Fibroblast of skin of back (primary cell): ENCODE measurements at places on chromosomes 13 and 19.

GRCh38 chr13:114225610-114226009 is 9.1 kb upstream of the CDC16 start:
- DNase-seq: no peak

- DNase-seq: no peak
Observed at GRCh38 chr13:29598321-29598720, 2.8 kb upstream of the SLC7A1 start.

DNA sequence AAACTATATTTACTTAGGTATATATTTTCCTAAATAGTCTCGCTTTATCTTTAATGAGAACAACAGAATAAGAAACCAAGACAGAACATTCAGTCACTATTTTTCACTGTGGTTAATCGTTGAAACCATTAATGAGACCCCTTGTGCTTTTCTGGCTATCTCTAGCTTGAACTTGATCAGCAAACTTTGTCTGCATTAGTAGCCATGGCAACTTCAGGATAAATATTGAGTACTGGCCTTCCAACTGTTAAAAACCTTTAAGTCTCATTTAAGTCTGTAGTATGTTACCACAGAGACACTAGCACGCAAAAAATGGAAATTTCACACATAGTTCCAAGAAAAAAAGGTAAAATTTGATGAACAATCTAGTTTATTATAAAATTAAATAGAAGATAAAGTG is 946.0 kb downstream of the SLITRK5 start:
- no peak for DNase-seq

DNA sequence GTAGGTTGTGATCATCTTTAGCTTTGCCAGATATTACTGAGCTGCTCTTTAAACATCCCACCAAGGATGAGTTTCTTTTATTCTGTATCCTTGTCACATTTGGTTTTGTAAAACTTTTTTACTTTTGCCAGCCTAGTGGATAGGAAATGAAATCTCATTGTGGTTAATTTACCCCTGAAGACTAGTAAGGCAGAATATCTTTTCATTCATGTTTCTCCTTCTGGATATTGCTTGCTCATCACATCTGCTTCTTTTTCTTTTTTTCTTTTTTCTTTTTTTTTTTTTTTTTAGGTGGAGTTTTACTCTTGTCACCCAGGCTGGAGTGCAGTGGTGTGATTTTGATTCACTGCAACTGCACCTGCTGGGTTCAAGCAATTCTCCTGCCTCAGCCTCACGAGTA is 31.3 kb downstream of the SIPA1L3 start:
- no peak for DNase-seq

GRCh38 chr19:39408392-39409207 is 2.0 kb downstream of the ZFP36 start:
- DNase-seq: peak; percentile 34

DNA sequence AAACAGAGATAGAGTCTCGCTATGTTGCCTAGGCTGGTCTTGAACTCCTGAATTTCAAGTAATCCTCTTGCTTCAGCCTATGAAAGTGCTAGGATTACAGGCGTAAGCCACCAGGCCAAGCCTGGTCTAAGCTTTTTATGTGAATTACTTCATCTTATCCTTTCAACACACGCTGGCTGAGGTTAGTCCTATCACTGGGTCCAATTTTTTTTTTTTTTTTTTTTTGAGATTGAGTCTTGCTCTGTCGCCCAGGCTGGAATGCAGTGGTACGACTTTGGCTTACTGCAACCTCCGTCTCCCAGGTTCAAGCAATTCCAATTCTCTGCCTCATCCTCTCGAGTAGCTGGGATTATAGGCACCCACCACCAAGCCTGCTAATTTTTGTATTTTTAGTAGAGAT is 10.4 kb downstream of the MYO1F start:
- no peak for DNase-seq

DNA sequence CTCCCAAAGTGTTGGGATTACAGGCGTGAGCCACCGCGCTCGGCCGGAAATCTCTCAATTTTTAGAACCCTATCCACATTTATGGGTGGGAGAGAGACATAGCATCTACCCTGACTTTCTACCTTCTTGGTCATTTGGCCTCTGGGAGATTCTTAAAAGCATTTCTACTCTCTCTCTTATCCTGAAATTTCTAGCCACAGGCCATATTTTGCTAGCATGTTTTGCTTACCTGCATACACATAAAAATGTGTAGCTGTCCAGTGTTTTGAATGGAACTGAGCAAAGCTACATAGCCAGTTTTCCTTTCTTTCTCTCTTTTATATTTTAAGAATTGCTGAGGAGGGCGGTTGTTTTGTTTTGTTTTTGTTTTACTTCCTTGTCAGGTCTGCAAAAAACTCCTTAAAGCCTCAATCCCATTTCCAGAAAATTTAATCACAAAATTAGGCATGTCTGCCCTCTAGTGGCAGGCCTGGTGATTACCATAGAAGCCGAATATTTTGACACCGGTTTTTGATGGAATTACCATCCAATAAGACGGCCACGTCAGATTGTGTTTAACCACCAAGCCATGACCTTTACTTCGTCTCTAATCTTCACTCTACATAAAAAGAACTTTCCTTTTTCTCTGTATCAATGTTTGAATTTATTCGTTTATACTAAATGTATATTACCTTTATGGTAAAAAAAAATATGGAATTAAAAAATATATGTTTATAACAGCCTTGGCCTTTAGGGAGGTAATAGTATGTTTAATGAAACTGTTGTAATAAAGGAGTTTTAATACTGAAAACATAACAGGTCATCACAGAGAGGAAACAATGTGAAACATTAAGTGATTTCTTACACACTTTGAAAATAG is 34.4 kb upstream of the OXGR1 start:
- DNase-seq: peak; percentile 57

- DNase-seq: no peak
Observed at GRCh38 chr13:110305544-110305943, 1.4 kb downstream of the COL4A1 start.

DNA sequence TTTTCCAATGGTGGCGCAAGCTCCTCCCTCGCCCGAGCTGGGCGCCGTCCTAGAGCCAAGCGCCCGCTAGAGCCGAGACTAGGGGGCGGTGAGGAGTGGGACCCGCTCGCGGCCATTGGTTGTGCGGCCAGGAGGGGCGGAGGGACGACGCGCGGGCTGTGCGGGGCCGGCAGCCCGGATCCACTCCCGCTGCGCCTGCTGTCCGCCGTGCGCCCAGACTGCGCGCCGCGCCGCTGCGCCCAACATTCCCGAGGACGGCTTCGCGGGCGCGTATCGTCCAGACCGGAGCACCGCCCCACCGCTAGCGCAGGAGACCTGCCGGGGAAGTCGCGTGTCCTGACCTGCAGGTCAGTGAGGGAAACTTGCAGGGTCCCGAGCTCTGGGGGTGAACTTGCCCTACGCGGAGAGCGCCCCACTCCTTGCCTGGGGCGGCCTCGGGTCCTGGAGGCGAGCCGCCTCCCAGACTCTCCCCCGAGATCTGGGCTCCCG is at the start of gene SERTM1:
TSS of gene SERTM1 (plus strand) at position 183 of the 489 bp plus-strand sequence. CDS start 21,059 bp downstream, outside the sequence.
- peak; percentile 25 for DNase-seq

DNA sequence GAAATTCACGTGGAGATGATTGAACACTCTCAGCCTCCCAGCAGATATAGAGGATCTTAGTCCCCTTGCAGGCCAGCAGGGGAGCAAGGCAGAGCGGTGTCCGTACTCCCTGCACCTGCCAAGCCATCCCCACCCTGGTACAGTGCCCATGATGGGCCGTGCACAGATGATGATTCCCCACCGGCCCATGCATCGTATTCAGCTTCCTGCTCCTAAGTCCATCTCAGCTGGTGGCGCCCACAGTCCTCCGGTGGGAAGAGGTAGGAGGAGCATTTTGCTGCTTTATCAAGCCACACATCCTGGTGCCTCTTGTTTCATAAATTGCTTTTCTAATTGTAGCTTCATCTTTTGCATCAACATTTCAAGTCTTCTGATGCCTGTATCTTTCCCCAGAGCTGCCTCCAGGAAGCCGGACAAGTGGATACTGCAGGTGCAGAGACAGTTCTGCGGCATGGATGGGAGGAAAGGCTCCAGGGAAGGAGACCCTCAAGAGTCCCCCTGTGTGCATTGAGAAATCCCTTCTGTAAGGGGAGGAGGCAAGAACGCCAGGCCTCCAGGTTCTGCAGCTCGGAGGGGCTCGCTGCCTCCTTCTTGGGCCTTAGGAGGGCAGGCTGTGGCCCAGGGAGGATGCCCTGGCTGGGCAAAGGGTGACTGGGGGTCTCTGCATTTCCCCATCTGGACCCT is 55.3 kb downstream of the F2RL3 start:
- DNase-seq: no peak

- no peak for DNase-seq
Observed at GRCh38 chr13:30133996-30134395, 173.4 kb downstream of the KATNAL1 start.

GRCh38 chr19:4337906-4338440 is 654 bp downstream of the STAP2 start:
- no peak for DNase-seq

GRCh38 chr13:43022934-43023288 is 475 bp upstream of the DNAJC15 start:
- no peak for DNase-seq

DNA sequence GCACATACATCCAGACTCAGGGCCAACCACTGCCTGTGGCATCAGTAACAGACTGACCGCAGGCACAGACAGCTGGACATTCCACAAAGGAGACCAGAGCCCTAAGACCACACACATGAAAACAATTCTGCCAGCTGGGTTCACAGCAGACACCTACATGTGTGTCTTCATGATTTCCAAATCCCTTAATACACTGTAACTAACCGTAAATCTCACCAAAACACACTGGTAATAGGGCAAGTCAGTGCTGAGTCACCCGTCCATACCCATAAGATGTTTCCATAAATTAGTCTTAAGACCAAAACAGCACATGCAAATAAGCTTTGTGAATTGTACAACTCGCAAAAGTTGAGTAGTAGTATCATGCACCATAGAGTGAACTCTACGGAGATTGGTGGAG is 65.4 kb downstream of the TUBGCP3 start:
- no peak for DNase-seq

- DNase-seq: no peak
Observed at GRCh38 chr13:32026623-32027022, 5.0 kb upstream of the FRY start.

- no peak for DNase-seq
Observed at GRCh38 chr13:28442839-28443238, 52.1 kb downstream of the FLT1 start.

GRCh38 chr19:5251096-5252065 is 89.2 kb downstream of the PTPRS start:
- DNase-seq: no peak

DNA sequence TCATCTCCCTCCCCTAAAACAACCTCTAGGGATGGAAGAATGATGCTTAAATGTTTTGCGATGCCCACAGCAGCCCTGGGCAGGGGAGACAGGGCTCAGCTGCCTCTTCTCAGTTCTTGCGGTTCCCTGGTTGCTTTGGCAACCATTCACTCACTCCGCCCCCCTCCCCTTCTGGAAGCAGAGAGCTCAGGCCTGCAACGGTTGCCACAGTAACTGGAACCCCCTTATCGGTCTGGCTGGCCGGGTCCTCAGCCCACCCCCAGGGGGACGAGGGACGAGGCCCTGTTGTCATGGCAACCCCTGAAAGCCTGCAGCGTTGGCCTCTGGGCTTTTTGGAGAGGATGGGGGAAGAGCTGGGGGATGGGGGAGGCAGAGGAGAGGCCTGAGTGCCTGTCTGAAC is 19.5 kb downstream of the NOVA2 start:
- no peak for DNase-seq

DNA sequence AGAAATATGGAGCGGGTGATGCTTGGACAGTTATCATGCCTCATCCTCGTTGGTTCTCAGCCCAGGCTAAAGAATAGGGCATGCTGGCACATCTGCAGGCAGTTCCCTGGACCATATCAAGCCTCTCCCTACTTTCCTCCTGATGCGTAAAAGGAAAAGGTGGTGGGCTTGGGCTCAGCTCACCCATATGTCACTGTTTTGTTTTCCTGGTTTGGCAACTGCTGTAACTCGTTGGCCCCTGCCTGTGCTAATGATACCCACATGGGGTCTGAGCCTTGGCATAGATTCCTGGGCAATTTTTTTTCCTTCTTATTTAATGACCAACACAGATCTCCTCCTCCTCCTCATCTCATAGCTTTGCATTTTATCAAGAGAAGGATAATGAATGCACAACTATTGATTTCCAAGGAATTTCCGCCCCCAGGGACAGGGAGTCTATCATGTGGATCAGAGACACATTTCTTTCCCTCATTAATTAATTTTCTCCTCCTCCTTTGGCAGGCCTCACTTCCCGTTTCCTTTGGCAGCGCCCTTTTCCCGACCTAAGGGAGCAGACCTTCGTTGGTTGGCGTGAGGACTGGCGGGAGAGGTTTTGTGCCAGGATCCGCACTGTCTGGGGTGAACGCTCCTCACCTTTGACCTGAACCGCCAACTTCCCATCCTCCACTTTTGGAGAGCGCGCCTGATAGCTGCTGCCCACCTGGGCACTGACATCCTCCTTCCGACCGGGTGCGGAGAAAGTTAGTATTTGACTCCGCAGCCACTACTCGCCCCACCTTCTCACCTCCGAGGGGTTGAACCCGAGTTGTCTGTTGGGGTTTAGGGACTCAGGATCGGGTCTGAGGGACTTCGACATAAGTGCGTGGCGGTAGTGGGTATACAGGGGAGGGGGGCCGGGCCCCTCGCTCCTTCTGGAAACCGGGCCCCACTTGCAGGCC is 3.4 kb upstream of the POU4F1 start:
- DNase-seq: no peak

DNA sequence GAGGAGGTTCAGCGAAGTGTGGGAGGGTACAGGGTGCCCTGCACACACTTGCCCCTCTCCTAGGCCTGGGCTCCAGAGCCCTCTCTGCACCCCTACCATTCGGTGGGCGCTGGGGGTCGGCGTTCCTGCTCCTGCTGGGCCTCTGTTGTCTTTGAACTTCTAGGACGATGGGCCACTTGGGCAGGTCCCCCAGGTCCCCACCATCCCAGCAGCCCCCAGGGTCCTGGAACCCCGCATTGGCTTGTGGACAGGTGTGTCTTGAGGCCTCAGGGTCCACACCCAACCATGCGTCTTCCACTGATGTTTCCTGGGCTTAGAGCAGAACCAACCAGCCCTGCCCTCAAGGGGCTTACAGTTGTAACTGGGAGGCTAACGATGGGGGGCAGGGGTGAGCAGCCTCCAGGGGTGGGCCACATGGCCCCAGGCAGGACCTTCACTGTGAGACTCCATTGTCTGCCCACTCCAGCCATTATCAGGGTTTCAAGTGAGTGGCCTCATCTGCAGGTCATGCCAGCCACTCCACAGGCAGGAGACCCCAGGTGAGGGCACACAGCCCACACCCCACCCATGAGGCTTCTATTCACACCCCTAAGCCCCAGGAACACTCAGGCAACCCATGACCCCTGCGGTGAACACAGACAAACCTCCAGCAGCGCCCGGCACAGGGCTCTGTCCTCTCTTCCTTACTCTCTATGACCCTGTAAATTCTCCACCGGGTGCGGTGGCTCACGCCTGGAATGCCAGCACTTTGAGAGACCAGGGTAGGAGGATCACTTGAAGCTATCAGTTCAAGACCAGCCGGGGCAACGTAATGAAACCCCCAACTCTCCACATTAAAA is 2.0 kb upstream of the KLF16 start:
- DNase-seq: no peak

- DNase-seq: peak; percentile 24
Observed at GRCh38 chr19:4399812-4400134, 574 bp downstream of the SH3GL1 start.

- no peak for DNase-seq
Observed at GRCh38 chr13:60109285-60109684, 54.4 kb downstream of the DIAPH3 start.
